NCI-H446 (cell line): ENCODE measurements at places on chromosomes 4 and X.
A peak's percentile ranks its signal among the peaks of the same experiment; 100 is the strongest.

DNA sequence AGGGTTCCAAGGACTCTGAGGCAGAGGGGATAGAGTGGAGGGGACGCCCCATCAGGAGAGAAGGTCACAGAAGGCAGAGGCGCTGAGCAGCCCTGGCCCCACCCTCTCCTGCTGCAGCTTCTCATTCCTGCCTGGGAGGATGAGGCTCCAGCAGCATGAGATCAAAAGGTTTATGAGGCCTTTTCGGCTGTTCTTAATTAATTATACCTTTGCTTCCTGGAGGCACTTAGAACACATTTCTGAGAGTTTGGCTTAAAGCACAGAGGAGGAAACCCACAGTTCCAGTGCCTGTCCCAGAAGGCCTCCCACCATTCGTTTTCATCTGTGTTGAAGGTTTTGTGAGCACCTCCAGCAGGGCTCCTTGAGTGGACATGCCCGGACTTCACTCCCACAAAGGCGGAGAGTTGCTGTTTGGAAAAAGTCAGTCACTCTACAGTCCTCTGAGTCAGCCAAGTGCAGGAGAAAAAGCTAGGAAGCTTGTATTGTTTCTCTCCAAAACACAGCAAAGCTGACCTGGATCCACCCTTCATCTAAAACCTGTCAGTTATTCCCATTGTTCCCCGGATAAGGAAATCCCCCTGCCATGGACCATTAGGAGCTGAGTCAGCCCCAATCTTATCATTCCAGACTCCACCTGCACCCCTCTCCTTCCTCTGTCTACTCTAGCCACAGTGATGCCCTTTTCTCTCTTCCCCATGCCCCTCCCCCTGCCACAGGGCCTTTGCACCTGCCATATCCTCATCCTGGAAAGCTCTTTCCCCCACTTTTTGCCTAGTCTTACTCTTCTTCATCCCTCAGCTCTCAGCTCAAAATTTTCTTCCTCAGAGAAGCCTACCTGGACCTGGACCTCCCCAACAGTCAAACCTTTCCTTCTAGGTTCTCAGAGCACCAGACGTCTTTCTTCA, 276.8 kb downstream of the FBXW7 start:
- no peak for DNase-seq

GRCh38 chr4:1748465-1748995, 27.2 kb downstream of the TACC3 start:
- peak; percentile 45 for DNase-seq

GRCh38 chr4:47482326-47482725, 2.7 kb upstream of the ATP10D start:
- no peak for DNase-seq

GRCh38 chr4:187432310-187432709, 563.3 kb upstream of the ZFP42 start:
- DNase-seq = no peak

DNA sequence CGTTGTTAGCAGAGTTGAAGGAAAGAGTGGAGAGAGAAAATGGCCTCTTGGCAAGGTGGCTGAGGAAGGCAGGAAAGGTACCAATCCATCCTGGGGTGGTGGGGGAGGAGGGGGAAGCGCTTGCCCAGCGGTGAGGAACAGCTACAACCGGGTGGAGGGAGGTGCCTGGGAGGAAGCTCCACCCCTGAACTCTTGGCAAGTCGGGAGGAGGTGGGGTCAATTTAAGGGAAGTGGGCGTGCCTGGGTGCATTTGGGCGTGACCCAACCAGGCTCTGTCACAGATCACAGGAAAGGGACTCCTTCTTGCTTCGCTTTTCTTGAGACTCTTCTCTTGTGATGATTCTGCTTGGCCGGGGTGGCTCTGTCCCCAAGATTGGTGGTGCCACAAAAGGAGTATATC, 41.7 kb downstream of the BCORL1 start:
- DNase-seq = no peak

DNA sequence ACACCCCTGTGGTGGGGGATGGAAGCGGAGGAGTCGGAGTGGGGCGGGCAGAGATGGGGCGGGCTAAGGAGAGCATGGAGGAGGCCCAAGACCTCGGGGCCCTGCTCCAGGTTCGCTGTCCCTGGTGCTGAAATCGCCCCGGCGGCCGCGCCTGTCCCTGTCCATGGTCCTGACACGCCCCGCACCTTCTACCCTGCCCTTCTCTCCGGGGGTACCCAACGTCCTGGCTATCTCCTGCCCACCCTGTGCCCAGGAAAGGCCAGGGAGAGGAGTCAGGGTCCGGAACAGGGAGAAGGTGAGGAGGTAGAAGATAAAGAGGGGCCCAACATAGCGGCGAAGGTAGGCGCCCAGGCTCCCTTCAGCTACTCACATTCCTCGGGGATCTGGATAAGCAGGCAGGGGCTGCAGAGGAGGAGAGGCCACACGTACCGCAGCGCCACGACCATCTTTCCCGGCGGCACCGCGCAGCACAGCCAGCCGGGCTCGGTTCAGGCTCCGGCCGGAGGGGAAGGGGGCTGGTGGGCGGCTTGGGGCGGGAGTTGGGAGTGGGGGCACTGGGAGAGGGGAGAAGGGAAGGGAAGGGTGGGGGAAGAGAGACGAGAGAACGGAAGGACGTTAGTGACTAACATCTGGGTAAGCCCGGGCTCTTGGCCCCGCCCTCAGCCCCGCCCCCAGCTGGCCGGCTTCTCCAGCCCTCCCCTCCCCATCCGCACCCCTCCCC, 10.4 kb downstream of the L1CAM start:
- DNase-seq = no peak

- no peak for DNase-seq
Observed at GRCh38 chrX:101682723-101683122, 23.1 kb upstream of the ARMCX2 start.

- DNase-seq = no peak
Observed at GRCh38 chrX:15749642-15750610, 11.9 kb downstream of the CA5B start.
